NCI-H2081 treated with DMSO at 0.1 percent for 48 hours (cell line): ENCODE measurements at places on chromosomes 4 and X.

GRCh38 chrX:57596516-57596915 is 4.7 kb downstream of the ZXDB start:
- no peak for DNase-seq

GRCh38 chr4:10706236-10706635 is 21.7 kb upstream of the CLNK start:
- no peak for DNase-seq

- DNase-seq = no peak
These were observed 8.8 kb downstream of the C4orf50 start for GRCh38 chr4:6009452-6009851.

DNA sequence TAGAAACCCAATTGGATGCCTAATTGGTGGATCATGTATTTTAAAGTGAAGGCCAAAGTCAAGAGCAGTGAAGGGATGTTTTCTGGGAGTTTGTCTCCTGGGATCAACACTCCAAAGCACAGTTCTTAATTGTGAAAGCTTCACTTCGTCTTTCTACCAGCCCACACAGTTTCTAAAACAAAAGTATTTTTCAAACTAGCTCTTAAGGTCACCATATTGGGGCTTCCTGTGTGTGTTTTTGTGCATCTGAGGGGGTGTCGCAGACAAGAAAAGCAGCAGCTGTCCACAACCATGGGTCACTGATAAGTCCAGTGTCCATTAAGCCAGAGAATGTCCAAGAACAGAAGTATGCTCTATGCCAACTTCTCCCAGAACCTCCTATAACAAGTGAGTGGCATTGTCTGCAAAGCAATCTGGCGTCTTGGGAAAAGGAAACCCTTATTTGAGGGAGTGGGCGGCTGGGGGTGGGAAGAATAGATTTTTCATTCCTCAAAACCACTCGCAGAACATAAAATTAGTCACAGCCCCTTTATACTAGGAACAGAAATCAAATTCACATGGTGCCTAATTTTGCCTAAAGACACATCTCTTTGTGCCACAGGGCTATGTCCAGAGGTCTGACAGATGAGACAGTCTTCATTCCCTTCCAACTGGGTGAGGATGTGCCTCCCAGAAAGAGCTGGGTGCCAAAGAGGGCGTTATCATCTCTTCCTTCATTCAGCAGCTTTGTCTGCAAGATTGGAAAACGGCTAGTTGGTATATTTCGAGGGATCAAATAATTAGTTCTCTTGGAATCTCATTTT is 610.4 kb downstream of the BCOR start:
- no peak for DNase-seq

DNA sequence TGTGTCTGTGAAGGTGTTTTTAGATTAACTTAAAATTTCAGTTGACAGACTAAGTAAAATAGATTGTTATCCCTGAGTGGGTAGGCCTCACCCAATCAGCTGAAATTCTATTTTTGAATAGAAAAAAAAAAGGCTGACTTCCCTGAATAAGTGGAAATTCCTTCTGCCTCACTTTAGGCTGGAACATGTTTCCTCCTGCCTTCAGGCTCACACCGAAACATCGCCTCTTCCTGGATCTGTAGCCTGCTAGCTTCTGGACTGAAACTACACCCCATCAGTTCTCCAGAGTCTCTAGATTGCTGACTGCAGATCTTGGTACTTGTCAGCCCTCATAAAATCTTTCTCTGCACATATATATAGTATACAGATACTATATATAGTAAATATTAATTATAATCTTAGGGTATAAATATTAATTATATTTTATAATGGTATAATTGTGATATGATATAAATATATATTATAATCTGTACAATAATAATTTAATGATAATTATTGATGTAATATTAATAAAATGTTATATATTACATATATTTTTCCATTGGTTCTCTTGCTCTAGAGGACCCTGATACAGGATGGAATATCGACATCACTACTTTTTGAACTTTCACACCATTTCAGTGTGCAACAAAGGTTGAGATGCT is 13.7 kb upstream of the SLIT2 start:
- DNase-seq = no peak

- DNase-seq = no peak
These were observed 75.1 kb upstream of the TMEM164 start for GRCh38 chrX:109927663-109928273.

GRCh38 chrX:21993265-21993664 is 38.9 kb upstream of the PHEX start:
- DNase-seq = no peak

- DNase-seq = no peak
These were observed 134.8 kb downstream of the FRYL start for GRCh38 chr4:48645225-48645794.

DNA sequence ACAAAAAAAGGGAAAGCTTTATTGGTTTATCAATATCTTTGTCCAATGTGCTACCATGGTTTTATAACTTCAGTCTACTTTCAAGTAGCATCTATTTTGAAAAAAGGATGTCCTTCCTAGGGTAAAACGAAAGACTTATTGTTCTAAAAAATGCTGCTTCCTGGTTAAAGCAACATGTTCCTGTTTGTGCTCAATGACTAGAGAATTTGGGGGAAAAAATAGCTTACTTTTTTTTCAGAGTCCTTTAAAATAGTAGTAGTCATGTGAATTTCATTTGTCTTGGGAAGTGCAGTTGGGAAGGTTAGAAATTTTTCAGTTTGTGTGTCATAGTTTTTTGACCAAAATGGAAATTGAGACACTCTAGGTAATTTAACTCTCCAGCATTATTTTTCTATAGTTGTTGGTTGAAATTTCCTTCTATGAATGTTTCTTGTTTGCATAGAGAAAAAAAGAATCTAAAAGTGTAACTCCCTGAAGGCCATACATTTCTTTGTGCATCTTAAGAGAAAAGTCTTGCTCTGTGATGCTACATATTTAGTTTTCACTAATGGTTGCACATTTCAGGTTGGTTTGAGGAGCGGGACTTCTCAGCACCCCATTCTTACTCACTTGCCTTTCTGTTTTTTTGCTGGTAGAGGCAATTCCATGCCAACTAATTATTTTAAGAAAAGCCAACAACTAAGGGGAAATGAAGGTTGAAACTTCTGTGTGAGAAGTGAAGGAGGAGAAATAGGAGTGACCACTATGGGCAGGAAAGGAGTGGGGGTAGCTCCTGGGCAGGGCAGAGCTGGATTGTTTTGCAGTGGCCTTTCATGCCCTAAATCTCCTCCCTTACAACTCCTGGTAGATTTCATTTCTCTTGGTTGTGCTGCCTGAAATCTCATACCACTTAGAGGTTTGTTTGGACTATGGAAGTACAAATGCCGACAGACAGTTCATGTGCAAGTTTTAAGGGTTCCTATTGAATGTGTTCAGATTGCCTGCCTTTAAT is 76.4 kb downstream of the RAPGEF2 start:
- DNase-seq = no peak

- DNase-seq = no peak
These were observed 163.8 kb upstream of the HDX start for GRCh38 chrX:84666086-84666485.

- no peak for DNase-seq
These were observed 101.8 kb downstream of the ANXA5 start for GRCh38 chr4:121594796-121595526.

GRCh38 chr4:83546786-83547185 is 10.9 kb downstream of the GPAT3 start:
- no peak for DNase-seq

GRCh38 chr4:36427696-36428095 is 146.3 kb downstream of the DTHD1 start:
- no peak for DNase-seq

GRCh38 chr4:69874507-69874906 is 14.6 kb upstream of the SULT1E1 start:
- no peak for DNase-seq

- DNase-seq = no peak
These were observed at the start of gene MTMR1 for GRCh38 chrX:150692831-150693724. TSS of gene MTMR1 (plus strand) at chrX:150693396. CDS start at chrX:150693531, 135 bp downstream.

GRCh38 chr4:164956766-164957643 is 20.5 kb downstream of the TRIM61 start:
- peak; percentile 32 for DNase-seq

GRCh38 chr4:177047070-177047850 is 254.5 kb upstream of the VEGFC start:
- no peak for DNase-seq
